ENCODE measurements at places on chromosomes 16 and 17. TPM values are rescaled to one million over a fixed set of nuclear protein-coding genes. Genes with fewer than 3 reads are reported as not detected.

CMTM2 gene
- total RNA-seq: 0.52 TPM

STH gene
- total RNA-seq: not detected

LRRC37A gene
- total RNA-seq: 10.9 TPM

PTX4 gene
- total RNA-seq: not detected

CCL13 gene
- not detected for total RNA-seq

CEP295NL gene
- 5.9 TPM for total RNA-seq

All from mononuclear cell (primary cell).